ENCODE measurements at places on chromosomes 1 and 21. TPM values are rescaled to one million over a fixed set of nuclear protein-coding genes. Genes with fewer than 3 reads are reported as not detected.

DNA sequence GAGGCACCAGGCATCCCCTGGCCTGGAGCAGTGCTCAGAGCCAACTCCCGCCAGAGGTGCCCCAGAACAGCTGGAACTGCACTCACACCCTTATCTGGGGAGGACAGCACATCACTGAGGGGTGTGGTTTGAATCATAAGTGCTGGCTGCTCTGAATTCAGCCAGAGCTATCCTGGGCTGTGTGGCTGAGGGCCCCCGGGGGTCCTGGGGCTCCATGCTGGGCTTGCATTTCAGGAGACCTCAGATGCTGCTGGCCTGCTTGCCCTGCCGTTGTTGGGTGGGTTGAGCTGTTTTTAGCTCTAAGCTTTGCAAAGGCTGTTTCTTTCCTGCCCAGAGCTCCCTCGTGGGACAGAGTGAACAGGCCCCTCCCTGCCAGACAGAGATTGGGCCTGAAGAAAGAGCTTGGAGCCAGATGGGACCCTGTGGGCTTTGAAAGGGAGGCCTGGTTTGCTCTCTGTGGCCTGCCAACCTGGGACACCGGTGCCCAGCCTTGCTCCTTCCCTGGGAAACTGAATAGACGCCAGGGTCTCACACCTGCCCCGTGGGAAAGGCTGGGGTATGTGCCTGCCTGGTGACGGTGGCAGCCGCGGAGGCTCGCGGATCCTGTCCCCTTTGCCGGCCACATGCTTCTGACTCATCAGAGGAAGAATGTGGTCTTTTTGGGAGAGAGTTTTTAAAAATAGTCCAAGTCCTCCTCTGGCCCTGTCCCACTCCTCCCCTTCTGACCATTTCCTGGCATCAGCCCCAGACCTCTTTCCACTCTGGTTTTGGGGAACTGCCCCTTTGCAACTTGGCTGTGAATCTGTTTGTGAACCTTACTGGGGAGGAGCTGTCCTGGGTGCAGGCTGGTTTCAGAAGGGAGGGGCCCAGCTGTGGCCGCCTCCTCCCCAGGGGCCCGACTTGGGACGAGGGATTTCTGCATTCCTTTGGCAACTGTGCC lies 30.0 kb downstream of the ARHGEF10L start:
- DNase-seq = no peak

DNA sequence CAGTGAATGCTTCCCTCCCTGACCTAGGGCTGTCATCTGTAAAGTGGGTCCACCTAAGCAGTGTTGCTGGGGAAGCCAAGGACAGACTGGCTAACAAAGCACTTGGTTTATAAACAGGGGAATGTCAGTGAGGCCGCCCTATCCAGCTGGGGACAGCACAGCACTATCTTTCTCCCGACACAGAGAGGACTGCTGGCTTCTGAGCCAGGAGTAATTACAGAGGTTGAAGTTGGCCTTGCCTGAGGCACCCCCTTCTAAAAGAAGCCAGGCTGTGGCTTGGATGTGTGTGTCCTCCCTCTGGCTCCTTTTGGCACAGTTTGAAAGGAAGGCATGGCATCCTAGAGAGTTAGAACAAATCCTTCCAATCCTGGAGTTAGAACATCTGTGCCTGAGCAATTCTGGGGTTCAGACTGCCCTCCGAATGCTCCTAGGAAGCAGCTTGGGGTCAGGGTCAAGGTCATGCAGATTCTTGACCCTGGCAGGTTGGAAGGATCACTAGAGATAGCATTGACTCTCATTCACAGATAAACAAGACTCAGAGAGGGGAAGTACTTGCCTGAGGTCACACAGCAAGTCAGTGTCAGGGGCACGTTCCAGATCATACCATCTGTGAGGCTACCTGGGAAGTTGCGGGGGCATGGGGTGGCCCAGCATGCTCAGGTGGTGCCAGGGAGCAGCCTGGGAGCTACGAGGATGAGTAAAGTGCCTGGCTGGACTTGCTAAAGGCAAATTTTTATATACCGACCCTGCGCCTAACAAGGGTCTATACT lies 1.3 kb upstream of the LDLRAP1 start:
- DNase-seq = no peak

DNA sequence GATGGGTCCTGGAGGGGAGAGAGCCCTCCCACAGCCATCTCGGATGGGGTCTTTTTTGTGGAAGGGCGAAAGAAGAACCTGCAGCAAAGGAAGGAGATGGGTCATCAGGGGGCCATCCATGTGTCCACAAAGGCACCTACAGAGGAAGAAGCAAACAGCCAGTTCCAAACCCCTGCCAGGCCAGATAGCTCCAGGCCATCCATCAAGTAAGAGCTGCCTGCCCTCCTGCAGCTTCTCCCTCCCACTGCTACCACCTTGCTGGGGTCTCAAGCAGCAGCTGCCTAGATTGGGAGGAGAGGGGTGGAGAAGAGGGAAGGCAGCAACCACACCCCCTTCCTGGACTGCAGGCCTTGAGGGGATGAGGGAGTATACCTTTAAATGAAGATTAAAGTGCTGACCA lies 4.5 kb downstream of the FCAMR start:
- DNase-seq = no peak

DNA sequence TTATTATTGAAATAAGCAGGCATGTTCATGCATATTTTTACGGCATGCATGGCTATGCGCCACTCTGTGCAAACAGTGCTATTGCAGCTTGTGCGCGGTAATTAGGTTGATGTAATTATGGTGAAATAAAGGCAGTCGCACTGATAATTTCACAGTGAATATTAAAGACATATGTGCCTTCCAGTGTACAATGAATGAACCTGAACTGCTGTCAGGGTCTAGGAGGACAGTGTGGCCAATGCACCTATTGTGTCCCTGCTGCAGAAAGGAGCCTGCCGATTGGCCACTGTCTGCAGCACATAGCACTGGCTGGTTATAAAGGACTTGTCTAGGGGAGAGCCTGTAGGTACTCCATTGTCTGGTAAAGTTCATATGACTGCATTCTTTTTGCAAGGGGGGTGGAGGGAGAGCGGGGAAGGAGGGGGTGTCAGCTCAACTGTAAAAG lies 340.4 kb downstream of the USP25 start:
- DNase-seq = no peak

Gene C1orf210
- total RNA-seq = not detected

Gene FCN3
- not detected for total RNA-seq

Gene SEMA4A
- total RNA-seq = 0.93 TPM

Gene WDR77
- total RNA-seq = 34.8 TPM

Gene ACOT11
- 0.93 TPM for total RNA-seq
